ENCODE measurements at places on chromosomes 6 and 20.
A peak's percentile ranks its signal among the peaks of the same experiment; 100 is the strongest.

DNA sequence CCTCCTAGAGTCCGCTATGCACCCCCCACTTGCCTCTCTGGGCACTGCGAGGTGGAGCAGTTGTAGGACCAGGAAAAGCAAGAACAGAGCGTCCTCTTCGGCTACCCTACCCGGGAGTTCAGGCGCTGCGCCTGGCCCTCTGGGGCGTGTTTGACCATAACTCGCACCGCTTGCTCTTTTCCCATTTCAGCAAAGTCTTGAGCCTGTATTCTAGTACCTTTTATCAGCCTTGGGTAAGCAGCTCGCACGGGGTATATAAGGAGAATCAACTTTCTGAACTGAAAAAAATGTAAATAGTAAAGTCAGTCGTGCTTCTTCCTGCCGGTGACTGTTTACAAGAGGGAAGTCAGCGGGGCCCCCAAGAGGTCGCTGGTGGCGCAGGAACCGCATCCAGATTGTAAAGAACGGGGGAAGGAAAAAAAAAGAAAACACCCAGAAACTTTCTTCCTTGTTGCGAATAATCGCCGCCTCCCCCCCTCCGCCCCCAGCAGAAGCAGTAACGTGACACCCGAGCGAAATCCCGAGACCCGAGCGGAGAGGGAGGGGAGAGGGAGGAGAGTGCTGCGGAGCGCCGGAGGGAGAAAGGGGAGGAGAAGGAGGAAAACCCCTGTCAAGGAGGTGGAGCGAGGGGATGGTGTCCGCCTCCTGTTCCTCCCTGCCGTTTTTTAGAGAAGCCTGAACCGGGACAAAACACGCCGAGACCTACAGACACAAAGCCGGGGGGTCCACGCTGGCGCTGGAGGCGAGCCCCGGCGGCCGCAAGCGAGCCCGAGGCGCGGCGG lies at the start of gene UST:
UST (plus strand) TSS at position 668 of the 782 bp plus-strand sequence. CDS start 401 bp downstream, outside the sequence.
- DNase-seq, result peak; percentile 90

GRCh38 chr6:53686355-53686940 lies 20.9 kb upstream of the KLHL31 start:
- no peak for DNase-seq

DNA sequence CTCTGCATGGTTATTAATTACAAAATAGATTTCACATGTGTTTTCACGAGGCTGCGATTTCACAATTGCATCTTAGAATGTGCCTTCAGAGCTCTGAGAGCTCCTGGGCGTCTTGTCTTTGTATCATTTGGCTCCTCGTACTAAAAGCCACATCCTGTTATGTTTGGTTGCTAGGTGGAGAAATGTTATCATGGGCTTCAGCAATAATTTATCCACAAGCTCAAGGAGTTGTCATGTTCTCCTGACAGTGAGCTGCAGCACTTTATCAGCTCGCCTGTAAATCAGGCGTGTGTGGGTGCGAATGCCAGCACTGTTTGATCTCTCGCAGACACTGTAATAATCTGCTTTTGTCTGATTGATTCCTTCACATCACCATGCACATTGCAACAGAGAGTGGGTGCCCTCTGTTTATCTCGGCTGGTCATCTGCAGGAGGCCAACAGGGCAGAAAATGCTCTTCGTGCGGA lies 218.6 kb upstream of the ZFP64 start:
- DNase-seq, result no peak

DNA sequence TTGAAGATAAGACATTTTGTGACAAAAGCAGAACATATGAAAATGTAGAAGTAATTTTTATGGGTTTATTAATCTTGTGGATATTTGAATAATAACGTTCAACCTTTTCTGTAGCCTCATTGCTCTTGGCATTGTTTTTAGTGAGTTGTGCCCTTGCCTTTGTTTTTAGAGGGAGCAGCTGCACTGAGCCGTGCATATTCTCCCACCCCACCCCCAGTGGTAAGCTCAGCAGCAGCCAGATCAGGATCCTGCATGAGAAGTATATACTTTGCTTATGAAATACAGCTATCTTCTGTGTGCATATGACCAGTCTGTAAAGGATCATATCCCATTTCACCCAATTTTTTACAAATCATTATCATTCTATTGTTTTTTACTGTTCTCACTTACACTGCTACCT lies 184.2 kb downstream of the COL9A1 start:
- DNase-seq, result no peak

DNA sequence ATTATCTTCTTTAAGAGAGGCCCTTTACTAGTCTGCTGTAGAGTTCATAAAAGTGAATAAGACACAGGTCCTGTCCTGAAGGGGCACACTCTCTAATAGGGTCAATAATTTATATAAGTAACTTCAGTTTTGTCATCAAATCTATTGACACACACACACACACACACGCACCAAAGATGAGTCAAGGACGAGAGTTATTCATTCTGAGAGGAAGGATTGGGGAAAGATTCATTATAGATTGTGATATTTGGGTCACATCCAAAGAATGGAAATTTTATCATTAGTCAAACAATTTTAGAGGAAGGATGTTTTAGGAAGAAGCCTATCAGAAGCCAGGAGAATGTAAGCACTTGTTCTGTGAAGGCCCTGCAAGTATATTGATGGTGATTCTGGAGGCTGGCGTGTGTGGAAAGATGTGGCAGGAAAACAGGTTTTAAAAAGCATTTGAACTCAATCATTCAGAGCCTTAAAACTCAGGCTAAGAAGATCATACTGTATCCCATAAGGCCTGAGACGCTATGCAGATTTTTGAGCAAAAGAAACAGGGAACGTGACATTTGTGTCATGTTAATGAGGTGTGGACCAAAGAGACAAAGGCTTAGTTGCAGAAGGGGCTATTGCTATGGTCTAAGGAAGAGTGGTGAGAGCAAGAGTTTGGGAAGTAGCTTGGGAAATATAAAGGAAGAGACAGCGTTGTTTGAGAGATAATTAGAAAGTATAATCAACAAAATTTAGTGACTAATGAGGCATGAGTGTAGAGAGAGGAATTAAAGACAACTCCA lies 161.4 kb upstream of the PREP start:
- peak; percentile 72 for DNase-seq

- DNase-seq, result no peak
These were observed 268.4 kb upstream of the IRAK1BP1 start for GRCh38 chr6:78598966-78599365.

- DNase-seq, result peak; percentile 76
These were observed 99.1 kb downstream of the CDH26 start for GRCh38 chr20:60057123-60057865.

DNA sequence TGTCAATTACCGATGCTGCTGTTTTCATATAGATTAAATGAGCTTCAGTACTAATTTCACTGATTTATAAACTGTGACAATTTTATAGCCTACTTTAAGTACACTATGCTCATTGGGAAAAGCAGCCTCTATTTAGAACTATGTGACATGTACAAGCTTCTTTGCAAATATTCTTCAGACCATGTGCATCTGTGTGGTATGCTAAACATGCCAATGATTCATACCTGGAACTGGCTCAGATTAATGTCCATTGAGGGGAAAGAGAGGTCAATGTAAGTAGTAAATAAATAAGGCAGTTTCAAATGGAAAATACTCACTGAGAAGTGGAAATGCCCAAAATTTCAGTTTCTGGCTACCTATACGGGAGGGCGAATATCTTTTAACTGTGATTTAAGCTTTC lies 777.7 kb downstream of the C6orf118 start:
- DNase-seq, result no peak

DNA sequence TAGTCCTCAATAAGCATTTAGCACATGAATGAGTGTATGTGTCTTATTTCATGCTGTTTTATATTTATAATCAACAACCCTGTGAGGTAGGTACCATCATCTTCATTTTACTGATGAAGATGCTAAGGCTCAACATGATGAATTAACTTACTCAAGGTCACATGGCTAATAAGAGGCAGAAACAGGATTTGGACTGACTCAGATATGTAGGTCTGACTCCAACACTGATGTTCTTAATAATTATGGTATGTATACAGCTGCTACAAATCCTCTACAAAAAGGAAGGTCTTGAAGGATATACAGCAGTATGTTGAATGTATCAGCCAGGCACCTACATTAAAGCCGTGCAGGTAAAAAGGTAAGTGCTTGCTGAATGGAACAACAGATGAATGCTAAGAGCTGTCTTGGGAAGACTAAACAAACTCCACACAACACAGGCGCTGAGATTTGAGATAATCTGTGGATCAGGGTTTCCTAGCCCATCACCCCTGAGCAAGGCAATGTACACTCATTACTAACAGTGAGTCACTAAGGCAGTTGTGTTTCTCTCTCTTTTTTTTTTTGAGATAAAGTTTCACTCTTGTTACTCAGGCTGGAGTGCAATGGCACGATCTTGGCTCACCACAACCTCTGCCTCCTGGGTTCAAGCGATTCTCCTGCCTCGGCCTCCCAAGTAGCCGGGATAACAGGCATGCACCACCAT lies 31.9 kb downstream of the TTI1 start:
- no peak for DNase-seq

GRCh38 chr6:15254070-15254975 lies 8.5 kb downstream of the JARID2 start:
- peak; percentile 83 for DNase-seq

DNA sequence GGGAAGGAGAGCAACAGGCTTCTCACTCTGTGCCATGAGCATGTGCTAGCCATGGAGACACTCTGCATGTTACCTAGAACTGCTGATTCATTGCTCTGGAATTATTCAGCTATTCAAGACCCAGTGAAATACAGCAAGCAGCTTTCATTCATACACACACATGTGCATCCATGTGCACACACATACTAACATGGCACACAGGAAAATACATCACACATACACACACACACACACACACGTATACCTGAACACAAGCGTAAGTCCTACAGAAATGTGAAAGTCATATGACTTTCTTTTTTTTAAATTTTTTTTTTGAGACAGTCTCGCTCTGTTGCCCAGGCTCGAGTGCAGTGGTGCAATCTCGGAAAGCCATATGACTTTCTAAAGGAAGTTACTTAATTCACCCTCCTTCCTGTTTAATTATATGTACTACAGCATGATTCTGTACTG lies 108.2 kb upstream of the NFATC2 start:
- peak; percentile 76 for DNase-seq

DNA sequence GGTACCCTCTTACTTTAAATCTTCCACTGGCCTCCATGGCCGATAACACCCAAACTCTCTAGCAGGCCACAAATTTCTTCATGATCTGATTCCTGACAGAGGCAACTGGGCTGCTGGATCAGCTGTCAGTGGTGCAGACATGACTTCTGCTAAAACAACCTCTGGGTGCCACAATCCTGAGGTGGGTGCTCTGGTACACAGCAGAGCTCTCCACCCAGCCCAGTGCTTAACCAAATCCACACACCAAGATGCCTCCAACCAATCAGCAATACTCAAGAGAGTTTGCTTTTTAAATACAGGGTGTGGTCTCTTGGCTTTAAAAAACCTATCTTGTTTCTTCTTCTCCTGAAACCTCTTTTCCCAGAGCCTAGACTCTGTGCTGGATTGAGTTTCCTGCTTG lies 126.6 kb upstream of the SPACA1 start:
- DNase-seq, result no peak

DNA sequence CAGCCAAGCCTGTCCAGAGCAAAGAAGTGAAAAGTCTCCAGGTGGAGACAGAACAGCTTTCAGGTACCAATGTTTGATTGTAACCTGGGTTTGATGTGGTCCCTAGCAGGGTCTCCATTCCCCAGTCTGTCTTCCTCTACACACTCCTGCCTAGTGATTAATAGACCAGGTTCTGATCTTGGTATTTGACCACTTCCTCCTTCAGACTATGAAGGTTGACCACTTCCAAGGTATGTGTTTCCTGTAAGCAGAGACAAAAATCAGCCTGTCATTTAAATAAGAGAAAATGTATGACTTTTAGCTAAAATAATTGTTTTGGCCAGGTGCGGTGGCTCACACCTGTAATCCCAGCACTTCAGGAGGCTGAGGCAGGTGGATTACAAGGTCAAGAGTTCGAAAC lies 41.8 kb upstream of the TOP1 start:
- no peak for DNase-seq

- no peak for DNase-seq
These were observed 2.7 kb downstream of the CTSA start for GRCh38 chr20:45893831-45894230.

- DNase-seq, result no peak
These were observed 6.0 kb downstream of the COL12A1 start for GRCh38 chr6:75199889-75200288.

- peak; percentile 39 for DNase-seq
These were observed at the start of gene PTK7 for GRCh38 chr6:43075670-43076463. PTK7 (plus strand) TSS chr6:43076314; CDS start chr6:43076489, 175 bp downstream.

DNA sequence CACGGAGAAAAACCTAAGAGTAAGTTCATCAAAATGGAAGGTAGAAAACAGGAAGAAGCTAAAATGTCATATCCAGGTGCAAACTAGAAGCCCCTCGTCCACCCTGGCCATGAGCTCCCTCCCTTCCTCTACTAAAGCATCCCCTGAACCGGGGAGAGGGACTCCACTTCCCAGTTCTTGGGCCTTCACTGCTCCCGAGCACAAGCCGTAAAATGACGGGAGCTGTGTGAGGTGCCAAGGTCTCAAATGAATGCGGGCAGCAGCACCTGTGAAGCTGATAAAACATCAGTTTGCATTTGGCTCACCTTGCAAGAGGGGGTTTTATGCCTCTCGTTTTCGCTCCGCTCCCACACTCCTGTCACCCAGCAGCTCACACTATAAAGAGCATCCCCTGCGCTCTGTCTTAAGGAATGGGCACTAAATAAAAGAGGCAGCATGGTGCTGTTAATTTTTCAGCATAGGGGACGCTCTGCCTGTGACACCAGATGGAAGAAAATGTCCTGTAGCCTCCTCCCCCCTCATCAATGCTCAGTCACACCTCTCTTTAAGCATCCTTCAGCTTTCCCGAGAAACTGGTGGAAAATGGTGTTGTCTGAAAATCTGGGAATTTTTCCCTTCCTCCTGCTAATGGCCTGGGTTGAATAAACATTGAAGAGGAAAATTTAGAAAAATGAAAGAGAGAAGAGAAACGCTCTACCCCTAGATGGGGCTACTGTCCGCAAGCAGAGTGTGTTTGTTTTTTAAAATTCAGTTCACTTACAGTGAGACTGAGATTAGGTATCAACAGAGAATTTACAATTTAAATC lies 563.0 kb upstream of the AGPAT4 start:
- DNase-seq, result no peak

DNA sequence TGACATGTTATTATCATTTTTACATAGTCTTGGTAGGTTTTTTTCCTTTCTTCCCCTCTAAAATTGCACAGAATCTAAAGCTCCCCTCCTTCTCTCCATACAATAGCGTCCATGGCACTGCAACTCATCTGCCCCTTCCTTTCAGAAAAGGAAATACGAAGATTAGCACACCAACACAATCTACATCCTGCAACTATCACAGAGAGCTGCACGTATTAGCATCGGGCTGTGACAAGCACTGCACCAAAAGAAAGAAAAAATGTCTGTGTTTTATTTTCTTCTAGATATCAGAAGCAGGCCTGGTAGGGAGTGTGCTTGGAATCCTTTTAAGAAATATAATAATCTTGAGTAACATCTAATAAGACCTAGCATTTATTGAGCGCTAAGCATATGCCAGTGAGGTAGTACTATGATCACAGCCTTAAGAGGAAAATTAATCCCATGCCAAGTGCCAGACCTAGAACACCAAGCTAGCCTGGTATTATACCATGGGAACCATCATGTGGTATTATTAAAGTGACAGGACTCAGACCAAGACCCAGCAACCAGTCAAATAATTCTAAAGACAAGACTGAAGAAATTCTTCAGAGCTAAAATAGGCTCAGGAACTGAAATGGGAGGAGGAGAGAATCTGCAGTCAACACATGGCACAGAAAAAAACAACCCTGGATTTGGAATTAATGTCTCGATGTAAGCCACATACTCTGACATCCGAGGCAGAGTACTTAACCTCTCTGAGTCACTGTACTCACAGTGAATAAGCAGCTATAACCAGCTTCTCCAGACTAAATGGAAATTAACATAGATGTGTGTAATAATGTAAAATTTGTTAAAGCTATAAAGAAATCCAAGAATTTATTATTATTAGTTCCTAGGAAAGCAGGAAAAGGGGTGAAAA lies 124.3 kb downstream of the IPCEF1 start:
- DNase-seq, result peak; percentile 45
